AG10803 (cell line): ENCODE measurements at places on chromosomes 13 and 19.

DNA sequence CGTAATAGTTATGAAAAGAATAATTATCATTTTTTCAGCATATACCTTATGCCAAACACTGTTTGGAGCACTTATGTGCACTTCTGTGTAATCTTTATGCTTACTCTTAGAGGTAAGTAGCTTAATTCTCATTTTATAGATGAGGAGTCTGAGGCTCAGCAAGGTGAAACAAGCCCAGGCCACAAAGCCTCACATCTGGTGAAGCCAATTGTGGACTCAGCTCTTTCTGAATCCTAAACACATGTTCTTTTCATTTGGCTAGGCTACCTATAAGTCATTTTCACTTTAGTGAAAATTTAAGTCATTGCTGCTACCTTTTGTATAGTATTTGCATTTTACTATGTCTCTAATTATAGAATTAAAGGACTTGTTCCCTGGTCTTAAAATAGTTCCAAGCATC lies 84.0 kb downstream of the CYSLTR2 start:
- no peak for DNase-seq

GRCh38 chr13:109024611-109025010 lies 395.2 kb downstream of the MYO16 start:
- DNase-seq = no peak

GRCh38 chr19:46958532-46958931 lies 61.1 kb upstream of the NPAS1 start:
- DNase-seq = peak; percentile 96

DNA sequence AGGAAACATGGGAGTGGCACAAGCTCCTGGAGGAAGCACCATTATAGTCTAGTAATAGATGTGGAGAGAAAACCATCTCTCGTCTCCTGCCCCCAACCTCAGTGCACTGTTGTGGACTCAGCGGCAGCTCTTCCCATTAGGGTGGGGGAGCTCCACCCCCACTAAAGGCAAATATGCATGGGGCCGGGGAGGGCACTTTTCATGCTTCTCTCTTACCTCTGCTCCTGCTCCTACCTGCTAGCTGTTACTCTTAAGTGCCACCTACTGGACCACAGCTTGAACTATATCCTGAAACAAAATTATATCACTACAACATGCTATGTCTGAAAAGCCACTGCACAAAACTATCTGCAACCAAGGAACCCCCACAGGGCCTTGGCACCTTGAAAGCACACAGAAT lies 112.6 kb upstream of the DACH1 start:
- DNase-seq = no peak

- DNase-seq = no peak
Observed at GRCh38 chr13:21796775-21797514, 126.1 kb downstream of the FGF9 start.

- no peak for DNase-seq
Observed at GRCh38 chr19:53521373-53522202, 16.4 kb upstream of the ZNF331 start.

- DNase-seq = peak; percentile 93
Observed at GRCh38 chr19:54209811-54210494, 9.3 kb downstream of the RPS9 start.

DNA sequence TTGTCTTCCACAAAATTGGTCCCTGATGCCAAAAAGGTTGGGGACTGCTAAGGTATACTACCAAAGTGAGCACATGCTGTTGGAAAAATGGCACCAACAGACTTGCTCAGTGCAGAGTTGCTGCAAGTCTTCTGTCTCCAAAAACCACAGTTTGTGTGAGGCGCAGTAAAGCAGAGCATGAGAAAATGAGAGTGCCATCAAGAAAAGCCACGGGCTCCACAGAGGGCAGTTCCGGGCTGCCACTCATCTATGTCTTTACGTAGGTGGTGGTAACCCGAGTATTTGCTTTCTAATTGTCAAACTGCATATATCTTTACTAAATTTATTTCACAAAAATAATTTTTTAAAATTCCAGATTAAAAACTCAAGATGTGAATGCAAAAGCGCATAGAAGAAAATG lies 123.8 kb downstream of the RNF17 start:
- no peak for DNase-seq

DNA sequence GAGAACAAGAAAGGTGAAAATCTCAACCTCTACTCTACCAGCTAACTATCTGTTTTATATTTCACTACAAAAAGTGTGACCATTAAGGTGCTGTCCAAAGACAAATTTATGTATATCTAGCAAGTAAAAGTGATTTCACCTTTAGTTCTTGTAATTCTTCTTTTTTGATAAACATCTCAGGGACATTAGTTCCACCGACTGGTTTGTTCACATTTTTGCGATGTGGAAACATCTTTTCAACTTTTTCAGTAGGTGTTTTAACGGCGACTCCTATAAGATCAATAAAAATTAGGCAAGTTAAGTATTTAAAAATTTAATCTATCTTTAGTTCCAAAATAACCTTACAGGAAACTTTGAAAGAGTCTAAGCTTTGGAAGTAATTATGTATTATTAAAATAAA lies 33.3 kb downstream of the CLDN10 start:
- DNase-seq = no peak

GRCh38 chr19:34269489-34269888 lies 15.1 kb downstream of the GARRE1 start:
- no peak for DNase-seq
